ENCODE measurements at places on chromosomes 2 and 18. TPM values are rescaled to one million over a fixed set of nuclear protein-coding genes. Genes with fewer than 3 reads are reported as not detected.

- DNase-seq: no peak
Measured at GRCh38 chr2:181658444-181658843, 1.5 kb upstream of the CERKL start.

The REG3A gene
- total RNA-seq: not detected

The SERPINB10 gene
- total RNA-seq: not detected

The C2orf15 gene
- 1.1 TPM for total RNA-seq

The DNPEP gene
- 69.9 TPM for total RNA-seq

The COLEC11 gene
- total RNA-seq: 1.5 TPM

- no peak for DNase-seq
Measured at GRCh38 chr2:218570850-218571249, 2.2 kb downstream of the CNOT9 start.

The TPO gene
- not detected for total RNA-seq

- DNase-seq: no peak
Measured at GRCh38 chr2:191724015-191724414, 46.1 kb downstream of the NABP1 start.

The IHH gene
- 0.69 TPM for total RNA-seq

The BOLL gene
- total RNA-seq: not detected

DNA sequence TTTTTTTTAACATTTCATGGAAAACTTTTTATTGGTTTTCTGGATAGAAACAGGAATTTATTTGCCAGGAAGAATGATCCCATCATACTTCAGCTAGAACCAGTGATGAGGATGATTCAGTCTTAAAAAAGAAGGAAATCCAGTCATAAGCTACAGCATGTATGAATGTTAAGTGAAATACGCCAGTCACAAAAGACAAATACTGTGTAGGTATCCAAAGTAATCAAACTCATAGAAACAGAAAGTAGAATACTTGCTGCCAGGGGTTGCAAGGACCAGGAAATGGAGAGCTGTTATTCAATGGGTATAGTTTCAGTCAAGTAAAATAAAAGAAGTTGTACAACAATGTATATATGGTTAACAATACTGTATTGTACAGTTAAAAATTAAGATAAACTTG is 21.3 kb downstream of the PSME4 start:
- DNase-seq: no peak

The IER3IP1 gene
- total RNA-seq: 12.9 TPM
